ENCODE measurements at places on chromosomes 4 and X.

- DNase-seq: no peak
Measured at GRCh38 chr4:43990963-43991362, 457.6 kb downstream of the KCTD8 start.

- no peak for DNase-seq
Measured at GRCh38 chr4:119735165-119735651, 106.6 kb upstream of the PDE5A start.

DNA sequence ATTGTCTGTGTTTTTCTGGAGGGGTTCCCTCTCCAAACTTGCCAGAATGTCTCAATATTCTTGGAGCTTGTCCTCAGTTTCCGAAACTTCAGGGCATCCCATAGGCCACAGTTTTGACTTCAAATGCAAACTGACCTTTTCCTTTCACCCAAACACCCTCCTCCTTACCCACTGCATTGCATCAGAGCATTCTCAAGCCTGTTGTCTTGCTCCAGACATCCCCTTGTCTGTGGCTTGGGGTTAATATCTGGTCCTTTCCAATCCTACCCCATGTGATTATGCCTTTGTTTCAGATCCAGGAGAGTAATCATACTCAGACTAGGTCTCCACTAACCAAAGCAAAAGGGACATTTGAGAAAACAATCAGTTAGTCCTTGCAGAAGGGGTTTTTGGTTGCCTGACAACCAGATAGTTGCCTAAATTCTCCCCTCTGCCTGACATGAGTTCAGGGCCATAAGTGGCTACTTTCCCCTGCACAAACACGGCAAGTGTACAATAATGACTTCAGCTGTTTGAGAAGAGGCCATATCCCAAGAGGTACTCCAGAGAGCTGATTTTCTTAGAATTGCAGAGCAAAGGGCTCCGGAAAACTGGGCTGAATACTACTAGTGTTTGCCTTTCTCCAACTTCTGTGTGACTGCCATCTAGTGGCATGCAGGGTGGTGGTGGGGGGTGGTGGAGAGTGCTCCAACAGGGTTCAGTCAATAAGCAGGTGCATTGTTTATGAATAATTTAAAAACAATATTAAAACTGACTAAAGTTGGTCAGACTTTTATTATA, 130.2 kb downstream of the CHRDL1 start:
- DNase-seq: no peak

- DNase-seq: no peak
Measured at GRCh38 chr4:99248714-99249113, 29.7 kb upstream of the ADH6 start.

- no peak for DNase-seq
Measured at GRCh38 chr4:129545599-129546278, 449.8 kb downstream of the C4orf33 start.

DNA sequence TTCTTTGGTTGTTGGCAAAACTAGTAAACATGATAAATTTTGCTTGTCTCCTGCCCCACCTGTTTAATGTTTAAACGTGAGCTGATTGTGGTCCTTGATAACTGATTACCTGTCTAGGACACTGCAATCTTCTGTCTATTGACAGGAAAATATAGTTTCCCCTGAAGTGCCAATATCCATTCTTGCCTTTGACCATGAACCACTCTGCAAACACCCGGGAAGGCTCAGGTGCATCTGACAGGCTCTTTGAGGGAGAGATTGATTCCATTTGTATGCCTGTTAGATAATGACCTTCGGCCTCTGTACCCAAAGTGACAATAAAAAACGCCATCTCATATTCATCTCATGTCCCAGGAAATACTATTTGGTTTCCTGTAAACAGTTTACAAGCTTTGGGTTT, 453.0 kb downstream of the CENPC start:
- DNase-seq: no peak

DNA sequence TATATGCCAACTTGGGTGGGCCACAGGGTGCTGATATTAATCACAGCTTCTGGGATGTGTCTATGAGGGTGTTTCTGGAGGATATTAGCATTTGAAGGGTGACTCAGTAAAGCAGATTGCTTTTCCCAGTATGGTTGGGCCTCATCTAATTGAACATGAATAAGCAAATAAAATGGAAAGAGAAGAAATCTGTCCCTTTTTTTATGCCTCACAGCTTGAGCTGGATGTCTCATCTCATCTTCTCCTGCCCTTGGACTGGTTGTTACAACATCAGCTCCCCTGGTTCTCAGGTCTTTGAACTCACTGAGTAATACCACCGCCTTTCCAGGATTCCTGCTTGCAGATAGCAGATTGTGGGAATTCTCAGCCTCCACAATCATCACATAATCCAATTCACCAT, 1149.2 kb downstream of the PCDH18 start:
- DNase-seq: no peak

DNA sequence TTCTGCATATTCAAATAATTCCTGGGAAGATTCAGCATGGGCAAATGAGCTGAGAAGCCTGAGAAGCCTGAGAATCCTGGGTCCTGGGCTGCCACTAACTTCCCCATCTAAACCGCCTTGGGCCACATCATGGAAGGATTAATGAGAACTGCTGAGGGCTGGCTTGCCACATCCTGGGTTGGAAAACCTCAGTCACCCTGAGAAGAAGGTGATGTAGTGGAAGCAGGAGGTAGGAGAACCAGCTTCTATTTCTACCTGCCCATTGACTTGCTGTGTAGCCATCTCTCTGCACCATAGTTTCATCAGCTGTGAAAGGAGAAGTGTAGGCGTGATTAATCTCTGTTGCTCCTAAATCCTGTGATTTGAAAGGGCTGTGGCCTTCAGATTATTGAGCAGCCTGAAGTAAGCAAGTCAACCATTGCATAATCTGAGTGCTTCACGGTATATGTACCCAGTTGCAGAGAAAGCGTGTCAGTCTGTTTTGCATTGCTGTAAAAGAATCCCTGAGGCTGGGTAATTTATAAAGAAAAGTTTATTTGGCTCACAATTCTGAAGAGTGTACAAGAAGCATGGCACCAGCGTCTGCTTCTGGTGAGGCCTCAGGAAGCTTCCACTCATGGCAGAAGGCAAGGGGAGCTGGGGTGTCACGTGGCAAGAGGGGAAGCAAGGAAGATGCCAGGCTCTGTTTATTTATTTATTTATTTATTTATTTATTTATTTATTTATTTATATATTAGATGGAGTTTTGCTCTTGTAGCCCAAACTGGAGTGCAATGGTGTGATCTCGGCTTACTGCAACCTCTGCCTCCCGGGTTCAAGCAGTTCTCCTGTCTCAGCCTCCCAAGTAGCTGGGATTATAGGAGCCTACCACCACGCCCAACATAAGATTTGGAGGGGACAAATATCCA, 140.9 kb upstream of the ATP6AP2 start:
- DNase-seq: no peak

GRCh38 chrX:24423960-24424359, 41.1 kb upstream of the PDK3 start:
- no peak for DNase-seq

DNA sequence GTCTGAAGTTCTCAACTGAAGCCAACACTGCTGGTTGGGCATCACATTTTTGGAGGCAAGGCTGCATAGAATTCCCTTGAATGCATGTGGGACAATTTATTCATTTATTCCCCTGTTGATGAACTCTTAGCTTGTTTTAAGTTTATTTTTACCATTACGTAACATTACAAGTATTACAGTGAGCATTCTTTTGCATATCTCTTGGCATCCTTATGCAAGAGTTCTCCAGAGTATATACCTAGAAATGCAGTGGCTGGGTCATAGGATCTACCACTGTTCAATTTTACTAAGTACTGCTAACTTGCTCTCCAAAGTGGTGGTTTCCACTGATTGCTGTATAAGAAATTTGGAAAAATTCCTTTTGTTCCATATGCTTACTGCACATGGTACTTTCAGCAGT, 66.5 kb downstream of the UCHL1 start:
- no peak for DNase-seq

DNA sequence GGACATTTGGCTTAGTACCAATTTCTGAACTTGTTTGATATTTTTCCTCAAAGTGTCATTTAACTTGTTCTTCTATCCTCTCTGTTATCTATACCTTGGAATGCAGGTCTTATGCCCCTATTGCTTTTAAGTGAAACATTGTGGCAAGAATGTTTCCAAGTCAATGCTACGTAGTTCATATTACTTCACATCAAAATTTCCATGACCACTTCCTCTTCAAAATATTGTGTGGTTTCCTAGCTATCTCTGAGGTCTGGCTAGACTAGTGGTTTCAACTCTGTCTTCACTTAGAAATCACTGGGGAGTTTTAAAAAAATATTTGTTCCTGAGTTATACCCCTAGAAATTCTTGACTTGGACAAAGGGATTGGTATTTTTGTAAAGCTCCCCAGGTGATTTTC, 20.2 kb upstream of the RASGEF1B start:
- DNase-seq: no peak

DNA sequence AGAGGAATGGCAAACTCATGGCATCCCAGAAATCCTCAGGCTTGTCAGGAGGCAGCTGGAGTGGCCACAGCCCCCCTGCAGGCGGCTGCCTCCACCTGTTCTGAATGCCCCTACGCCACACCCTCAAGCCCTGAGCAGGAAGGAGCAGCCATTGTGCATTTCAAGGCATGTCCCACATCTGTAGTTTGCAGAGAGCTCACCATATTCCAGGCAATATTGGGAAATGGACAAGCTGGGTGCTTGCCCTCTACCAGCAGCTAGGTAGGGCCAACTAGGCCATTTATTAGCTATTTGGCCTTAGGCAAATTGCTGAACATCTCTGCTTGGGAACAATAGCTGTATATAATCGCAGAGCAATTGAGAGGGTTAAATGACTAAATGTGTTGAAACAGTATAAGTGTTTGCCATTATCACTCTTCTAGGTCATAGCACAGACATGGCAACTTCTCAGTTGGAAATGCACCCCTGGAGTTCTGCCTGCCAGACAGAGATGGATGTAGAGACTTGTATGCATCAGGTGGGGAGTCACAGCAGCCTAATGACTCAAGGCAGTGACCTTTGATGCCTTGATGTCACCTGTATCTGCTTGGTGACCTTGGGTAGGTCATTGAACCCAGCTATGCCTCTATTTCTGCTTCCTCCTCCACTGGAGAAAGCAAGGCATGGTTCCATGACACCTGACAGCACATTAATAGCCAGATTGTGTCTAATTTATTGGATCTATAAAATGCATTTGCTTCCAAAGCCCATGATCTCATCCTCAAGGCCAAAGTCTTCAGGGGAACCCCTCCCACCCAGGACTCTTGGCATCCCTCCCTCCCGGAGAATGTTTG, 52.8 kb downstream of the FHDC1 start:
- DNase-seq: no peak

DNA sequence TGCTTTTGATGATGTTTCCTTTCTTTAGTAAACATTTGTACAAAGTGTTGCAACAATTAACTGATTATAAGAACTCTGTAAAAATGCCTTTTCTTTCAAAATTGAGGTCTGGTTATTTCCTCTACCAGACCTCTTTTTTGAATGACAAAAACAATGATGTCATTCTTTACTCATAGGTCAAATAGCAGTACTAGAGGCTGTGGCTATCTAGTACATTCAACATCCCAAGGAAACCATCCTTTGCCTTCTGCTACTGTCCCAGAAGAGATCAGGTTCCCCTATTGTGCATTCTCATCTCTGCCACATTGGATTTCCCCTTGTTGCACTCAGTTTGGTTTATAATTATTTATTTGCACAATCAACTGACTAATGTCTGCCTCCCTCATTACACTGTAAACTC, 19.1 kb upstream of the MAD2L1 start:
- no peak for DNase-seq

GRCh38 chrX:114134465-114134864, 449.4 kb upstream of the HTR2C start:
- no peak for DNase-seq

DNA sequence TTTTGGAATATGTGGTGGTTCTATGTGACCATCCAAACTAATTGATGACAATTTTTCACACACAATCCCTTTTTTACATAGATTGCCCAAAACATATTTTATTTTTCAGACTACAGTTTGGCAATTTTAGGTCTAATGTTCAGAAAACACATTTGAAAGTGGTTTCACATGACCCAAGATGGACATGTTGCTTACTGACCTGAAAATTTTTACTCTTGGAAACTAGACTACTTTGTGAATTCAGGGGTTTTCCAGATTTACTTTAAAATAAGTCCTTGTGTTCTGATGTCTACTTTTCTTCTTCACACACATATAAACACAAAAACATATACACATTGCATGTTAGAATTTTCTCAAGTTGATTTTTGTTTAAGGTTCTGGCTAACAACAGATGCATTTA, 79.5 kb downstream of the HMGB2 start:
- DNase-seq: no peak

GRCh38 chr4:79831701-79832514, 241.1 kb downstream of the ANTXR2 start:
- no peak for DNase-seq

GRCh38 chr4:41189666-41190065, 24.7 kb downstream of the APBB2 start:
- DNase-seq: no peak

- DNase-seq: no peak
Measured at GRCh38 chr4:8696369-8697127, 104.0 kb downstream of the CPZ start.

GRCh38 chr4:79611026-79611425, 203.0 kb upstream of the GK2 start:
- no peak for DNase-seq

- DNase-seq: no peak
Measured at GRCh38 chr4:168880811-168881595, 129.1 kb downstream of the CBR4 start.

- no peak for DNase-seq
Measured at GRCh38 chr4:3870567-3870962, 104.4 kb downstream of the ADRA2C start.

Measured in stimulated activated CD8-positive, alpha-beta memory T cell treated with anti-CD3 and anti-CD28 coated beads, Interleukin-7, amount 100 ng/mL, for 4 hours (primary cell).